AG09319 (cell line): ENCODE measurements at places on chromosomes 6 and 20.

DNA sequence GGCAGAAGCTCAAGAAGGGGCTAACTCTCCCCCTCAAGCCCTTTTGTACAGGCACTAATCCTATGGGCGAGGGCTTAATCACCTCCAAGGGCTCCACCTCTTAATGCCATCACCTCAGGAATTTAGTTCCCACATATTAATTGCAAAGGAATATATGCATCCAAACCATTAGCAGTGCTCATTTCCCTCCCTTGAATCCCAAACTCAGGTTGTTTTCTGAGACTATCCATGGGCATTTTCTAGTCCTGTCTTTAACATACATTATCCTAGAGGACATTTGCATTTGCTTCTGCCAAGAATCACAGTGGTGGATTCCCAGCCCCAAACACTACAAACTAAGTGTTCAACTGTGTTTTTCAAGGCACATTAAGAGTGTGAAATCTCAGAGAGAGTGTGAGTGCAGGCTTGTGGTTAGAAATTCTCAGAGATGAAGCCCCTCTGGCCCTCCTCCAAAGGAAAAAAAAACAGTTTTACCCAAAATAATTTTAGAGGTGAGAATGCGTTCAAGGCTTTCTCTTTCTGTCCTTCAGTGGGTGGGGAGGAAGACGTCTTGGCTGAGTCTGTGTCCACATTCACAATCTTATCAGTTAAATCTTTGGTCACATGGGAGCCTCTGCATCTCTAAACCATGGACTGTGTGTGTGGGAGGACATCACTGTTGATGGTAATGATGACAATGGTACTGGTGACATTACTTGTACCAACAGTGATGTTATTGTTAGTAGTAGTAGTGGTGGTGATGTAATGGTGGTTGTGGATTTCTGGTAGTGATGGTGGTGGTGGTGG lies 59.3 kb downstream of the SYNDIG1 start:
- DNase-seq: no peak

- DNase-seq: no peak
Measured at GRCh38 chr6:170192905-170193304, 98.0 kb downstream of the DLL1 start.

DNA sequence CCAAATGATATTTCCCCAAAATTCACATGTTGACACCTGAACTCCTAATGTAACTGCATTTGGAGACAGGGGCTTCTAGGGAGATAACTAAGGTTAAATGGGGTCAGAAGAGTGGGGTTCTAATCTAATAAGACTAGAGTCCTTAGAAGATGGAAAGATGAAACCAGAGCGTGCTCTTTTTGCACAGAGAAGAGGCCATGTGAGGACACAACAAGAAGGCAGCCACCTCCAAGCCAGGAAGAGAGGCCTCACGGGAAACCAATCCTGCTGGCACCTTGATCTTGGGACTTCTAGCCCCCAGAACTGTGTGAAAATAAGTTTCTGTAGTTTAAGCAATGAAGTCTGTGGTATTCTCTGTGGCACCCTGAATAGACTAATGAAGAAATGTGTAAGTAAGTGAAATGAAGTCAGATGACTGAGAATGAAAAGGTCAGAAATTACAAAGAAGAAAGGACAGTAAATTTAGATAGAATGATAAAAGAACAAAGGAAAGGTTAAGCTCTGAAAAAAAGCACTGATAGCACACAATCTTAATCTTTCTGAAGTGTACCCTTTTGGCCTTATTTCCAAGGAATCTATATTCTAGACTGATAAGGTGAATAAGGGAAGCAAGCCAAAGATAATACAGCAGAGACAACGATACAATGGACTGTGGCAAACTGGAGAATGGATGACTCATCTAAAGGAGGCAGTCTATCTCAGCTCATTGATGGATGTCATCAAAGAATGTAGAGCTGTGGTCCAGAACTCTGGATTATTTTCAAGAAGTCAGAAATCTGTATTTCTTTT lies 110.4 kb downstream of the MYB start:
- no peak for DNase-seq

GRCh38 chr6:105336986-105337385 lies 65.9 kb downstream of the PREP start:
- DNase-seq: no peak

- no peak for DNase-seq
Measured at GRCh38 chr6:34559651-34560365, 3.7 kb upstream of the SPDEF start.

DNA sequence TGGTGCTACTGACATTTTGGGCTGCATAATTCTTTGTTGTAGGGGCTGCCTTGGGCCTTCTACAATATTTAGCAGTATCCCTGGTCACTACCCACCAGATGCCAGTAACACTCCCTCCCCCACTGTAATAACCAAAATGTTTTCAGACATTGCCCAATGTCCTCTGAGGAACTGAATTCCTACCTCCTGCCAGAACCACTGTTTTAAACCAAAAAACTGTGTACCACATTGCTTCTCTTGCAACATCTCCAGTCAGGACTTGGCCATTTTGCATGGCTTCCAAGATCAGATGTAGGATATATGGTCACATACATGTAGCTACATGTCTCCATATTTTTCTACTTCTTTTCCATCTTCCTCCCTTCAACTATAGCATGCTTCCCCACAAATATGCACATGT lies 97.4 kb upstream of the IFNGR1 start:
- DNase-seq: no peak

- DNase-seq: no peak
Measured at GRCh38 chr6:157203312-157203744, 120.0 kb downstream of the TMEM242 start.

DNA sequence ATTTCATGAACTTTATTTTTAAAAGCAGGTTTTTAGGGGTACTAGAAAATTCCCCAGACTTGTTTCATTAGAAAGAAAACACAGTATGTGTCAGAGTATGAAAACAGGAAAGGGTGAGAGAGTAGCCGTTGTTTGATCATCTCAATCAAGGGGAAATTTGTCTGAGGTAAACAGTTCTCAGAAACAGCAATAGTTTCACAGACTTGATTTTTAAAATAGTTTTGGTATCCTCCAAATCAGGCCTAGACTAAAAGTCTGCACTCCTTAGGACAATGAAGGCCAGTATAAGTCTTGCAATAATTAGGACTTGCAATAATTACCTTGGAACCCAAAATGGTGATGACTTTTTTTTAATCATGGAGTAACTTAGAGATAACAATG lies 176.6 kb upstream of the TAB2 start:
- DNase-seq: no peak

GRCh38 chr6:34514112-34514511 lies 42.0 kb downstream of the SPDEF start:
- no peak for DNase-seq

DNA sequence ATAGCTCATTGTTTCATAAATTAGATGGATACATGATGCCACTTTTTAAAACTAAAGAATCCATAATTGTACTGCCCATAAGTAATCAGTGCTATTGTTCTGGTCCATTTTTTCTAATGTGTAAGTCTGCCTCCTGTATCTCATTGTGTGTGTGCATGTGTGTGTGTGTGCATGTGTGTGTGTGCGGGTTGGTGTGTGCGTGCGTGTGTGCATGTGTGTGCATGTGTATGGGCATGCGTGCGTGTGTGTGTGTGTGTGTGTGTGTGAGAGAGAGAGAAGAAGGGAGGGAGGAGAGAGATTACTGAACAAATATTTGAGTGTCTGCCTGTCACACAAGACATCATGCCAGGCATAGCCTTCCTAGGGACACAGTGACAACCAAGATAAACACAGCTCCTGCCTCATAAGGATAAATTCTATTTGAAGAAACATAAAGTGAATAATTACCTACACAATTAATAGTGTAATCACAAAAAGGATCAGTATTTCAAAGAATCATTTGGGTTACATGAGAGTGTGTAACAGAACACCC lies 33.2 kb upstream of the RPS6KA2 start:
- DNase-seq: no peak

DNA sequence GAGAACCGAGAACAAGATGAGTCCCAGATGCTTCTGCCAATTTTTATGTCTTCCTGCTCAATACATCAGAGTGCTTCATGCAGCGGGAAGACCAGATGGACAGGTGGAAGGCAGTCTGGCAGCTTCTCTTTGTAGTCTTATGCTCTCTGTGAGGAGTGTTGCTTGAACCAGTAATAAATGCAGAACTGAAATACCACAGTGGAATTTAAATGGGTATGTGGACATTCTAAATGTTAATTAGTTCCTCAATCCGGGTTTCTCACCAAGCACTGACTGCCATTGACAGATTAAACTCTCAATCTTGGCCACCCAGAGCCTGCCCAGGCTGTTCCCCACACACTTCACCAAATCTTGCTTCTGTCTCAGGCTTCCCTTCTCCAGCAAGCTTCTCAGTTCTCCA lies 695.5 kb upstream of the CHD6 start:
- no peak for DNase-seq

- DNase-seq: no peak
Measured at GRCh38 chr6:16343593-16343992, 105.2 kb downstream of the GMPR start.

GRCh38 chr6:42017021-42017643 lies 33.2 kb upstream of the TAF8 start:
- peak; percentile 12 for DNase-seq

DNA sequence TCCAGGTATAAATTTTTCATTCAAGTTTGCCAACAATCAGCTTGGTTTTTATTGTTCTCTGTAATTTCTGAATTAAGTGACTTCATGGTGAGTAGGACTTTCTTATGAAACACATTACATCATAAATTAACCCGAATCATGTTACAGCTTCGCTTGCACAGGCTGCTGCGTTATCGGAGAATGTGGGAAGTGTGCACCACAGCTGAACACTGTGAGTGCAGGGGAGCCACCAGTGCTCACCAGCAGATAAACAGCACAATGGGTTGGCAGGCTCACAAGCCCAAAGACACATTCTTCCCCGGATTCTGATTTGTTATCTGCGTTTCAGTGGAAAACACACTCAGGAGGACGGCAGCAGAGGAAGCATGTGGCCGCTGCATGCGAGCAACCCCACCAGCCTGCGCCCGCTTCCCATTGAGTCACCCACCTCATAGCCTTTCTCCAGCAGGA lies 121.1 kb downstream of the GMDS start:
- DNase-seq: no peak

GRCh38 chr6:86949771-86950170 lies 12.4 kb downstream of the HTR1E start:
- no peak for DNase-seq

DNA sequence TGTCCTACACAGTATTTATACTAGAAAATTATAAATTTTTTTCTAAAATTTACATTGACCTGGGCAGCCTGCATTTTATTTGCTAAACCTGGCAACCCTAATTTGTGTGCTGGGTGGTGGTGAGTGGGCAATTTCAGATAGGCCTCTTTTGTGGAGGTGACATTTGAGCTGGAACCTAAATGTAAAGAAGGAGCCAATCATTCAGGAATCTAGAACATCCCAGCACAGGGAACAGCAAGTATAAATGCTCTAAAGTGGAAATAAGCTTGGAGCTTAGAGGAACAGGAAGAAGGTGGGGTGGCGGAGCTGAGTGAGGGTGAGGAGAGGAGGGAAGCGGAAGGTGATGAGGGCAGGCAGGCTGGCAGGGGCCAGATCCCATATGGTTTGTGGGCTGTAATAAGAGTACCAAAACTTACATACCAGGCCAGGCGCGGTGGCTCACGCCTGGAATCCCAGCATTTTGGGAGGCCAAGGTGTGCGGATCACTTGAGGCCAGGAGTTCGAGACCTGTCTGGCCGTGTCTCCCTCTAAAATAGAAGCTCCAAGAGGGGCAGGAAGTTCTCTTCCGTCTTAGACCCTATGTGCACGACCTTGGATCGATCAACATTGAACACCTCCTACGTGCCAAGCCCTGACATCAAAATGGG lies 549 bp upstream of the CSE1L start:
- DNase-seq: no peak

DNA sequence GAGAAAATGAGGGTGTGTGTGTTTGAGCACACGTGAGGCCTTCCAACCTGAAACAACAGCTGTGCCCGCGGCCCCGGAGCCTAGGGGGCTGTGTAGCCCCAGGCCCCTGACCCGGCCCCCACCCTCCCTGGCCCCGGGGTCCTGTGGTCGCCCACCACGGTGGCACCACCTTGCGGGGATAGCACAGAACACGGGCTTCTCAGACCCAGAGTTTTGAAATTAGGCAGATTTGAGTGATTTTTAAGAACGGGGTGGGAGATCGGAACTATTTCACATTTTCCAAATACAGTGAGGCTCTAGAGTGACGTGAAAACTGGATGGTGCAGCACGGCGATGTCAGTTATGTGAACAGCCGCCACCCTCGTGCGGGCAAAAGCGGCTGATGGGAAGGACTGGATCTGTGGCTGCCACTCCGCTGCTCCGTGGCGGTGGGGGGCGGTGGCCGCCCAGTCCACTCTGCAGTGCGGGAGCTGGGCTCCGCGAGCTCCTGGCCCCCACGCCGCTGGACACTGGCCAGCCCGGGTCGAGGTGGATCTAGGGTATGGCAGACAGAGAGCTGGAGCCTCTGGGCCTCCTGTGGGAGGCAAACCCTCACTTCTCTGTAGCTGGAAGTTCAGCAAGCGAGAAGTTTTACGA lies 17.3 kb upstream of the BHLHE23 start:
- no peak for DNase-seq

DNA sequence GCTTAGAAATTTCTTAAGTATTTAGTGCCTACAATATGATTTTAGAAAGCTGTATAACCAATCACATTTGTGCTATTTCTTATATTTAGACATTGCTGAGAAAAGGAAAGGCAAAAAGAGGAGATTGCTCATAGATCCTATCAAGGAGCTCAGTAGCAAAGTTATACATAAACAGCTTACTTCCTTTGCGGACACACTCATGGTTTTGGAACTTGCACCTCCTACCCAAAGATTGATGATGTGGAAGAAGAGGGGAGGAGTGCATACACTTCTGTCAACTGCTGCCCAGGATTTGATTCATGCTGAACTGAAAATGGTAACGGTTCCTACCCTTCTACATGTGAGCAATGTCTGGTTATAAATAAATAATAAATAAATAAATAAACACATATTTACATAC lies 16.7 kb downstream of the RAD21L1 start:
- peak; percentile 14 for DNase-seq

DNA sequence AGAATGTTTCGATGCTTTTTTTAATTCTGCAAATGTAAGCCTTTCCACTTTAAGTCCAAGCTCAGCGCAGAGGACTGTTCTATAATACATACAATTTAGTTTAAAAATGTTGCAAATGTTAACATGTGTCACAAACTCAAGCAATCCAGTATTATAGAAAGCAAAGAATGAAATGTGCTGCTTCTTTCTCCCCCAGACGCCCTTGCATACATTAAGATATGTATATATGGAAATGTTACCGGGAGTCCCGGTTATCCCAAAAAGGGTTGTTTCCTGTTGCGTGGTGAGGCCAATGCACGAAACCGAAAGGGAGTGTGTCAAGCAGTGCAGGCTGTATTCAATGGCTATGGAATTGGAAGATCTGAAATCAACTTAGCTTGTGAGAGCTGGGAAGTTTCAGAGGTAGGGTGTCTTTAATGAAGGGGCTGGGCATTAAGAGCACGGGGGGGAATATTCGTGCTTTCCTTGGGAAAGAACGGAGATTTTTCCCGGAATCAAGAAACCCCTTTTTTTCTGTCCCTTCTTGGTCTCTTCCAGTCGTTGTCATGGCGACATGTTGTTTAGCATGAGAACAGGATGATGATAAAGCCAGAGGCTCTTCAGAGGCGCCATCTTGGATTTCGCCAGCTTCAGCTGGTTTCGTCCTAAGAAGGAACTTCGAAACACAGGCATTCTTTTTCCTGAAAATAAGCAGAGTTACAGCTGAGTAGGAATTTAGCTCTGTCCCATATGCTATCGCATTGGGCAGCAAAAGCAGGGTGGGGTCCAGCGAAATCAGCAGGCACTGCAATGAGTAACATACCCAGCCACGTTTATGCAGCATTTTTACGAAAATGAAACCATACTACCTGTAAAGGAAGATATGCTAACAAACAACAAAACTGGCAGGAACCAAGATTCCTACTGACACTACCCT lies 10.1 kb upstream of the NQO2 start:
- DNase-seq: peak; percentile 98
